Neural crest cell (in vitro differentiated cells): ENCODE measurements at places on chromosomes 13 and 19.

DNA sequence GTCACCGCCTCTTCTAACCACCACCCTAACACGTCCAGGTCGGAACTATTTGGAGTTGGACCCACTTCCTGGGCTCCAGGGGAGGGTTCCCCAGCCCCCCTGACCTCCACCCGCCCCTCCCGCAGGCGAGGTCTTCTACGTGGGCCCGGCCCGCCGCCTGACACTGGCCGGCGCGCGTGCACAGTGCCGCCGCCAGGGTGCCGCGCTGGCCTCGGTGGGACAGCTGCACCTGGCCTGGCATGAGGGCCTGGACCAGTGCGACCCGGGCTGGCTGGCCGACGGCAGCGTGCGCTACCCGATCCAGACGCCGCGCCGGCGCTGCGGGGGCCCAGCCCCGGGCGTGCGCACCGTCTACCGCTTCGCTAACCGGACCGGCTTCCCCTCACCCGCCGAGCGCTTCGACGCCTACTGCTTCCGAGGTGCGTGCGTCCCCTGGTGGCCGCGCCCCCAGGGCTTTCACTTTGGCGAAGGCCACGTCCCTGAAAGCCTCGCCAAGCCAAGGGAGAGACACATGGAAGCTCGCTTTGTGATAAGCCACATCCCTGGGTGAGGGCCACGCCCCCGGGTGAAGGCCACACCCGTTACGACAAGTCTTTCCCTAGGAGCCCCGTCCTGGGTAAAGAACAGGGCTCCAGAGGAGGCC lies 13.2 kb downstream of the NCAN start:
- peak; percentile 65 for DNase-seq

GRCh38 chr13:43289470-43290255 lies 266.3 kb downstream of the DNAJC15 start:
- no peak for DNase-seq

GRCh38 chr19:45765702-45766295 lies 3.3 kb downstream of the SIX5 start:
- no peak for DNase-seq

GRCh38 chr19:38375748-38376147 lies 1.4 kb downstream of the PSMD8 start:
- DNase-seq = no peak

DNA sequence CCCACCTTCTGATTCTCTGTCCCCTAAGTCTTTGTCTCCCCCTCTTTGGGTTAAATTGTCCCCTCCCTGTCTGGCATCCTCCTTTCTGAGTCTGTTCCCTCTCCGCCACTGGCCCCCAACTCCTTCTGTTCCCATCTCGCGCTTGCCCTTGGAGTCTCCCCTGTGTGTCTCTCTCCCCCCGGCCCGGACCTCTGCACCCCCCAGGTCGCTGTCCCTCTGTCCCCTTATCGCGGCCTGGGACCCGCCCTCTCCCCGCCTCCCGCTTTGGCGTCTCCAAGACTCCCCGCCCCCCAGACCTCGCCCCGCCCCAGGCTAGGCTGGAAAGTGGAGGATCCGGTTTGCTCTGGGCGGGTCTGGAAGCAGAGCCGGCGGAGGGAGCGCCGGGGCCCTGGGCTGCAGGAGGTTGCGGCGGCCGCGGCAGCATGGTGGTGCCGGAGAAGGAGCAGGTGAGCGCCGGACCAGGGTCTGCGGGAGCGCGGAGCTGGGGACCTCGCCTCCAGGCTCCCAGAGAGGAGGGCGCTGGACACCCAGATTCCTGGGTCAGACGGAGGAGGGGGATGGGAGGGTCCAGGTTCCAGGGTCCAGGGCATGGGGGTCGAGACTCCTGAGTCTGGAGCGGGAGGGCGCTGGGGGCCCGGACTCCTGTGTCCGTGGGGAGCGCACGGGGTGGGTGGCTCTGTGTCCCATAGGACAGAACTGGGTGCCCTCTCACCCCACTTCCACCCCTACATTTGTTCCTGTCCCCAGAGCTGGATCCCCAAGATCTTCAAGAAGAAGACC lies at the start of gene TRPM4:
TSS of gene TRPM4 (plus strand) at position 348 of the 780 bp plus-strand sequence. CDS start at position 423, 75 bp downstream.
- peak; percentile 81 for DNase-seq

DNA sequence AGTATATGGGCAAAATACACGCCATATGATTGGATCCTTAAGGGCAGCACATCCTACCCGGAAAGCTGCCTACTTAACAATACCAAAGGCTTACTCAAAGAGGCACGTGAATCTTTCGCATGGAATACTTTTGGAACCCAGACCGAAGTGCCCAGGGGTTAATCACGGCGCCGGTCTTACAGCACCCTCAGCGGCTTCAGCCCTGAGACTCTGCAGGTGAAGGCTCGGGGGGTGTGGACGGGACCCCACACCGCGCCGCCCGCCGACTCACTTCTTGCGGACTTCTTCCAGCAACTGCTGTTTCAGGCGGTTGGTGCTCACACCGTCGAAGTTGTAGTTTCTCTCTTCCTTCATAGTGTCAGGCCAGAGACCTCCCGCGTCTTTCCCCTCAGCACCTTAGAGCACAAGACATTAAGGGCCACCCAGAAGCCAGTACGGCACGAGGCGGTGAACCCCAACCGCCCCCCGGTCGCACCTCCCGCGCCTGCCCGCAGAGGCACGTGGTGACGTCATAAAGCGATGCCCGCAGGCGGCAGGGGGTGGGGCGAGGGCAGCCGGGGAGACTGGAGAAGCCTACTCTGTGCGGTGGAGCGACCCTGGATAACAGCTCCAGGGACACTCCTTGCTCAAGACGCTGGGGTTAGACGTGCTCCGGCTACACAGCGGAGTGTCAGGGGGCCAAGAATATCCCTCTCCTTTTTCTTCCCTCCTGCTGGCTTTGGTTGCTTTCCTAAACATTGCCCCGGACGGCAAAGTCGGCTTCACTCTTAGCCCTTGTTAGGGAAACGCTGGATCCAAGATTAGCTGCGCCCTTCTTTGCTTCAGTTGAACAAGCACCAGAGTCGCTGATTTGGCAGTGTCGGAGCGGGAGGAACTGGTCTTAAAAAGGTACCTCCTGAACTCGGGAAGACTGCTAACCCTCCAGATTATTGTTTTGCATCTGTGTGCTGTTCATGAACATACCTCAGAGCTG lies at the start of gene CCDC169:
TSS of gene CCDC169 (minus strand) at position 449 of the 973 bp plus-strand sequence. CDS start at position 354, 95 bp downstream.
- DNase-seq = peak; percentile 49

DNA sequence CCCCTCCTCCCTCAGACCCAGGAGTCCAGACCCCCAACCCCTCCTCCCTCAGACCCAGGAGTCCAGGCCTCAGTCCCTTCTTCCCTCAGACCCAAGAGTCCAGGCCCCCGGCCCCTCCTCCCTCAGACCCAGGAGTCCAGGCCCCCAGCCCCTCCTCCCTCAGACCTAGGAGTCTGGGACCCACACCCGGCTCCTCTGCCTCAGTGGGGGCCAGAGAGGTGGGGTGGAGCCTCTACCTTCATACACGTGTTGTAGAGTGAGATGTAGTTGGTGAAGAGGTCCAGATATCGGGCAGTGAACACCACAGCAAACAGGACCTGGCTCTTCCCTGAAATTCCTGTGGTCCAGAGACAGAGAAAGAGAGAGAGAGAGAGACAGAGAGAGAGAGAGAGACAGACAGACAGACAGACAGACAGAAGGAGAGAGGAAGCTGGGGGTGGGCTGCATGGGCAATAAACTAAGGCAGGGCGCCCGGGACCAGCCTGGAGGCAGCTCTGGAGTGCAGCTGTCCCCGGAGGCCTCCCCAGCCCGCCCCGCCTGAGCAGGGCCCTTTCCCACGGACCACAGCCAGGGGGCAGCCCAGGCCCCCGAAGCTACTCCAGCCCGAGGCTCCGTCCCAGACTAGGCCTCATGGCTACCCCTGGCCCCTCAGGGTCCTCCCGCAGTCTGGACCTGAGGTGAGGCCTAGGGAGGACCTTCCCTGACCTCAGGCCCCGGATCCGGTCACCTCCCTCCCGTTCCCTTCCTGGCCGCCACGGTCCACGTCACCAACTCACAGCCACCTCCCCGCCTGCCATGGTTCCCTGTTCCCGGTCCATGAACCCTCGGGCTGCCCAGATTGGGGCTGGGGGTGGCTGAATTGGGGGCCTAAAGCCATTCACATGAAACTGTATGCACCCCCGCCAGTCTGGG lies 907 bp downstream of the KDELR1 start:
- peak; percentile 65 for DNase-seq

- no peak for DNase-seq
Measured at GRCh38 chr13:46507981-46508380, 45.0 kb upstream of the LRCH1 start.

- no peak for DNase-seq
Measured at GRCh38 chr13:20566468-20566897, 474 bp upstream of the IFT88 start.

GRCh38 chr19:38727868-38728660 lies 16.2 kb downstream of the CAPN12 start:
- DNase-seq = no peak

GRCh38 chr13:99331881-99332293 lies 24.7 kb upstream of the GPR183 start:
- no peak for DNase-seq

- no peak for DNase-seq
Measured at GRCh38 chr13:87954091-87954490, 282.9 kb downstream of the SLITRK5 start.
